ENCODE measurements at places on chromosomes 13 and 19. TPM values are rescaled to one million over a fixed set of nuclear protein-coding genes. Genes with fewer than 3 reads are reported as not detected.

The ZNF723 gene
- not detected for total RNA-seq

The NRTN gene
- 0.67 TPM for total RNA-seq

The MYO1F gene
- total RNA-seq = 0.25 TPM

The PSG7 gene
- 0.05 TPM for total RNA-seq

The COLGALT1 gene
- 150 TPM for total RNA-seq

DNA sequence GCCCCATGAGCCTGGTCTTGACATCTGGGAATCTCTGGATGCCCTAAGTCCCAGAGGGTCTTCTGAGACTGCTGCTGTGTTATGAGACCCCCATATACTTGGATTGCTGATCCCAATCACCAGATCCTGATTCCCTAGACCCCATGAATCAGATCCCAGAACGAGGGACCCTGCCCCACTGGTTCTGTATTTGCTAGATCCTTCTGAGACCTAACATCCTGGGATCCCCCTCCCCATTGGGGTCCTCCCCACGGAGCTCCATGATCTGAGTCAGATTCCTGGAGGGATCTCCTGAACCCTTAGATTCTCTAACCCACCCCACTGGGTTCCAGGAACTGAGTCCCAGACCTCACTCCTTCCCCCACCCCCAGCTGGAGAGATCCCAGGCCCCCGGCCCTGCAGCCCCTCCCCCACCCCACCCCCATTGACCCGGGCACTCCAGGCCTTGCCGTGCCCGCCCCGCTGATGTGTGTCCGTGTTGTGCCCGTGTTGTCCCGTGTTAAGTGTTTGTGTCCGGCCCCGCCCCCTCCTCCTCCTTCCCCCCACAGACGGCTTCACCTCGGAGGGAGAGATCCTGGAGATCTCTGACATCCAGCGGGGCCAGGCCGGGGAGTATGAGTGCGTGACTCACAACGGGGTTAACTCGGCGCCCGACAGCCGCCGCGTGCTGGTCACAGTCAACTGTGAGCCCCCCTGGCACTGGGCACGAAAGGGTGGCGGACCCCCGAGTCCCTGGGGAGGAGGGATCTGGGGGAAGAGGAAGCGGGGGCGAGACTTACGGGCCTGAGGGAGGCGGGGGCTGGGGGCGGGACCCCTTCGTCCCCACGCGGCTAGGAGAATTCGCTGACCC is 15.0 kb downstream of the IGLON5 start:
- no peak for DNase-seq

GRCh38 chr13:44465318-44465717 is 91.7 kb downstream of the SERP2 start:
- DNase-seq = peak; percentile 15

- DNase-seq = peak; percentile 39
Observed at GRCh38 chr13:75566658-75567057, 17.1 kb downstream of the UCHL3 start.

GRCh38 chr19:4196587-4197148 is 14.2 kb downstream of the ANKRD24 start:
- no peak for DNase-seq

DNA sequence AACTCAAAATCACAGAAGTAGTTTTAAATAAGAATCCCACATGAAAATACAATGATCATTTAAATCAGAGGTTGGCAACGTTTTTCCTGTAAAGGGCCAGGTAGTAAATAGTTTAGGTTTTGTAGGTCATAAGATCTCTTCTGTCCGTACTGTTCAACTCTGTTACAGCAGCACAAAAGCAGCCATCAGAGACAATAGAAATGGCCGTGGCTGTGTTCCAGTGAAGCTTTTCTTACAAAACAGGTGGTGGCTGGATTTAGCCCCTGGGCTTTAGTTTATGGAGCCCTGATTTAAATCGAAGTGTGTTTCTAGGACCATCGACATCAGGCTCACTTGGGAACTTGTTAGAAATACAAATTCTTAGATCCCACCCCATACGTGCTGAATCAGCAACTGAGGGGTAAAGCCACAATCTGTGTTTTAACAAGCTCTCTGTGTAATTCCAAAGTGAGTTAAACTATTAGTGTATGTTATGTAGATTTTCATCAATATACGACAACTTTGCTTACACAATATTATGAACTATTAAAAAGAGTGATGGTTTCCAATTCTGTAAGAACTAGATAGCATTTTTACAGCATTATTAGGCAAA is 54.8 kb upstream of the MIR17HG start:
- DNase-seq = no peak

DNA sequence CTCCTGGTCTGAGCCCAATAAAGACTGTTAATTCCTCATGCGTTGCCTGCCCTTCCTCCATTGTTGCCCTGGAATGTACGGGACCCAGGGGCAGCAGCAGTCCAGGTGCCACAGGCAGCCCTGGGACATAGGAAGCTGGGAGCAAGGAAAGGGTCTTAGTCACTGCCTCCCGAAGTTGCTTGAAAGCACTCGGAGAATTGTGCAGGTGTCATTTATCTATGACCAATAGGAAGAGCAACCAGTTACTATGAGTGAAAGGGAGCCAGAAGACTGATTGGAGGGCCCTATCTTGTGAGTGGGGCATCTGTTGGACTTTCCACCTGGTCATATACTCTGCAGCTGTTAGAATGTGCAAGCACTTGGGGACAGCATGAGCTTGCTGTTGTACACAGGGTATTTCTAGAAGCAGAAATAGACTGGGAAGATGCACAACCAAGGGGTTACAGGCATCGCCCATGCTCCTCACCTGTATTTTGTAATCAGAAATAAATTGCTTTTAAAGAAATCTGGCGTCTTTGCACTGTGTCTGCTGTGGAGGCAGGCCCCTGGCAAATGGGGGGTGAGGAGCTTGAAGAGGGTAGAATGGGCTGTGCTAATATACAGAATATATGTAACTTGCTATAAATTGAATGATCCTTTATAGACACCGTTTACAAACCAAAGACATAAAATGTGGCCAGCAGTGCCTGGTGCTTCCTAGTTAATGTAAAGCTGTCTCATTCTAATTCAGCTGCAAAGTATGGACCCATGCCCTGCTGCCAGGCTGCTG is 4.2 kb upstream of the RPS11 start:
- DNase-seq = no peak

GRCh38 chr13:64767054-64767453 is 2463.1 kb downstream of the PCDH9 start:
- DNase-seq = no peak

DNA sequence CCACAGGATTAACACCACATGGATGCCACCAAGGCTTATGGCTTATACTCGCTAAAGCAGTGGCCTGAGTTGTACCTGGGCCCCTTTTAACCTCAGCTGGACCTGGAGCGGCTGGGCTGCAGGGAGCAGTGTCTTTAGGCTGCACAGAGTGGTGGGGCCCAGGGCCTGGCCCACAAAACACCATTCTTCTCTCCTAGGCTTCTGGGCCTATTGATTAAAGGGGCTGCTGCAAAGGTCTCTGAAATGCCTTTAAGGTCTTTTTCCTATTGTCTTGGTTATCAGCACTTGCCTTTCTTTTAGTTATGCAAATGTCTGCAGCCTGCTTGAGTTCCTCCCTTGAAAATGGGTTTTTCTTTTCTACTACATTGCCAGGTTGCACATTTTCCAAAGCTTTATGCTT is 973.9 kb upstream of the PRR20A start:
- DNase-seq = no peak

GRCh38 chr13:113176280-113176679 is 17.8 kb downstream of the PROZ start:
- no peak for DNase-seq

DNA sequence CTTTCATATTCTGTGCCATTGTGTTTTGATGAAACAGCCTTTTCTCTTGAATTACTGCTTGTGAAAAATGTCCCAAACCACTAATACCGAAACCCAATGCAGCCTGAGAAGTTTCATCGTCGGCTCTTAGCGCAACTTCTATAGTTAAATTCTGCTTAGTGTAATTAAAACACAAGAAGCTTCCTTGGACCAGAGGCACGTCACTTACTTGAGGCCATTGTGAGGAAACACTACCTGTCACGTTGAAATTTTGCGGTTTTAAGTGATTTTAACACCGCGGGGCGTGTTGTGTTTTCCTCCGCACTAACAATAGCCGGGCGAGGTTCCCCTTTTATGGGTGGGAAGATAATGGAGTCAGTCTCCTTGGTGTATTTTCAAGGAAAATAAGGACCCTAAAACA is 70.9 kb downstream of the GGACT start:
- DNase-seq = no peak

DNA sequence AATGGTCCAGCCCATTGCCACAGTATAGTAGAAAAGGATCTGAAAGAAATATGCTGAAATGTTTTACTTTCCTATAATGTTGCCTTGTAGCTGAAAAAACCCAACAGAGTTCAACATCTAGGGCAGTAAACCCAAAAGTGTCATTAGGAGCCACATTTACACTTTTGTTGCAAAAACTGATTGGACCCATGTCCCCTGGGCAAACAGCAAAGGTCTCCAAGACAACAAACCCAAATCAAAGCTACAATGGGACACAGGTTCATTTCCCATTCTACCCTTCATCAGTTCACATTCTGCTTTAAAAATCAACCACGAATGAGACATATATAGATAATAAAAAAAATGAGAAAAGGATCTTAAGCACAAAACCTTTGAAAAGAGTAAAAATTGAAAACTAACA is 744.8 kb downstream of the PCDH17 start:
- DNase-seq = no peak

DNA sequence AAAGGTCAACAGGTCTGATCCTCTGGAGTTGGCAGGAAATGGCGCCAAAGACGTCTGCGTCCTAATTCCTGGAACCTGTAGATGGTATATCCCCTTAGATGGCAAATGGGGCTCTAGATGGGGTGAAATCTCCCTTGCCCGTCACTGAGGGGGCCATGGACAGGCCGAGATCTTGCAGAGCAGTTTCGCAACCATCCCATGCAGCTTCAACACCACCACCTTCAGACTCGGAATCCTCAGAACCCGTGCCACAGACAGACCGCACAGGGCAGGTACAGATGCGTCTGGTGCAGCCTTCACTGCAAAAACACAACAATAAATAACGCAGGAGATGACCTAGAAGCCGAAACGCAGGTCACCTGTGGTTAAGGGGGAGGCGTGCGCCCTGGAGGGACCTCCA is 17.7 kb downstream of the REXO1 start:
- DNase-seq = no peak

DNA sequence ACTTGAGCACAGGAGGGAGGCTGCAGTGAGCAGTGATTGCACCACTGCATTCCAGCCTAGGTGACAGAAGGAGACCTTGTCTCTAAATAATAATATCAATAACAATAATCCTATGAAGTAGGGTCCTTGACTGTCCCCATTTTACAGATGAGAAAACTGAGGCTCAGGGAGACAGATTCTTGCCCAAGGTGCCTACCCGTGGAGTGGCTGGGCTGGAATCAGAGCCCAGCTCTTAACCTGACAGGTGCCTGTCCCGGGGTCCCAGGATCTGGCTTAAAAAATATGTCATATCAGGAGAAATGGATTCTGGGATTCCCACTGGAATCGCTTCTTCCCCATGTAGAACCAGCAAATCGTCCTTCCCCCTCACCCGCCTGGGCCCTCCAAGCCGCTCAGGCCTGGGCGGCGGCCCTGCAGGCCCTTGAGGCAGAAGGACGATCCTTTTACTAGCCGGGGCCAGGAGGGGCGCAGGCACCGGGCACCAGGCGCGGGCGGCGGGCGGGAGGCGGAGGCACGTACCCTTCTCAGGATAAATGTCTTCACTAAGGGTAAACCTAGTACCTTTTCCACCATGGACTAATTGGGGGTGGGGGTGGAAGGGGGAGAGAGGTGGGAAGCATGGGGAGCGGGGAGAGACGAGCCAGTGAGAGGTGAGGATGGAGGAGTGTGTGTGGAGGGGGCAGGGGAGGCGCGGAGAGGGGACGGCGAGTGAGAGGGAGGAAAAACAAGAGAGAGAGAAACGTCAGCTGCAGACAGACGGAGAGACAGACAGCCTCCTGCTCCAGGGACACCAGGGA is 60.6 kb downstream of the COLGALT1 start:
- no peak for DNase-seq

- peak; percentile 52 for DNase-seq
Observed at GRCh38 chr13:26880735-26881134, 120.1 kb upstream of the GPR12 start.

DNA sequence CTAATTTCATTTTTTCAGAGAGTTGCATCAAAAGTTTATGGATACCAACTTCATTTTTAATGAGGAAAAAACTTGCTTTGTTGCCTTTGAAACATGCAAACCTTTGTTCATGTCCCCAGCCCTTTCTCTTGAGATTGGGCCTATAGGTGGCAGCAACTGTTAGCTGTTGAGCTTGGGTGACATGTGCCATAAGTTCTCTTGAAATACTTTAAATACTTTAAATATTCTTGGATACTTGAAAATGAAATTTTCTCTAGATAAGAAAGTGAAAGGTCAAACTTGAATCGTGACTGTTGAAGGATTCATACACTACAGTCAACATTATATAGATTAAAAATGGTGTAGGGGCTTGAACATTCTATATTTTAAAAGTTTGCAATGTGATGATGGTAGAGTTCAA is 294.9 kb downstream of the NDFIP2 start:
- DNase-seq = peak; percentile 67

DNA sequence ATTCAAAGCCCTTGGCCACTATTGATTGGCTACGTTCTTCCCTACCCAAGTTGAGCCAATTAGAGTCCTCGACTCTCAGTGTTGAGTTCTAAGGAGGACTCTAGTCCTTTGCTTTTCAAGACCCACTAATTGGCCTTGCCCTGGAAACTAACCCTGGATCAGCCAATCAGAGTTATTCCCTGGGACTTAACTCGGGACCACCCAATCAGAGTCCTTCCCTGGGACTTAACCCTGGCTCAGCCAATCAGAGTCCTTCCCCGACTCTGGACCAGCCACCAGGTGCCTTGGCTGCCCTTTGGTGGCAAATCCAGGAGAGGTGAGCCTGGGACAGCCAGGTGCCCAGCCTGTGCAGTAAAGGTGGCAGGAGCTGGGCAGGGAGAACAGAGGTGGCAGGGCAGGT is 28.7 kb downstream of the ATP8B3 start:
- DNase-seq = no peak

- no peak for DNase-seq
Observed at GRCh38 chr13:77331421-77331820, 4.5 kb upstream of the MYCBP2 start.

DNA sequence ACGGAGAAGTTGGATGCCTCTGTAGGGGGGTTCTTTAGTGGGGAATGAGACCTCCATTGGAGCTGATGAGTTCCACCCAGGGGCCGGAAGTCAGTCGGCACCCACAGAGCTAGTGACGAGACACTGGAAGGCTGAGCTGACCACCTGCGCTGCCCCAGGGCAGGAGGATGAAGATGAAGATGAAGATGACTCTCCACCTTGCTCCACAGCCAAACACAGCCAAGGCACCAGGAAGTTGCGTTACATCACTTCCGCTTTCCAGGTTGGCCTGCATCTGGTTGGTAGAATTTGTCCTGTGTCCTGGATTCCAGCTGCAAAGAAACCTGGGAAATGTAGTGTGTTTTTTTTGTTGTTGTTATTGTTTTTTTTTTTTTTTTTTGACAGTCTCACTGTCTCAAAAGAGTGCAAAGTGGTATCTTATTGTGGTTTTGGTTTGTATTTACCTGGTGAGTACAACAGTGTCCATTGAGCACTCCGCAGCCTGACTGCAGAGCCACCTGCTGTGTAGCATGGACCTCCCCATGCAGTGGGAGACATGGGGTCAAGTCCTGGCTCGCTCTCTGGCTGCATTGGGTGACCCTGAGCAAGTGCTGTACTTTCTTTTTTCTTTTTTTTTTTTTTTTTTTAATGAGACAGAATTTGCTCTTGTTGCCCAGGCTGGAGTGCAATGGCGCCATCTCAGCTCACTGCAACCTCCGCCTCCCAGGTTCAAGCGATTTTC is 1.9 kb downstream of the TBC1D17 start:
- no peak for DNase-seq
